ENCODE measurements at places on chromosomes 5 and 9. TPM values are rescaled to one million over a fixed set of nuclear protein-coding genes. Genes with fewer than 3 reads are reported as not detected.

The PCDHA11 gene
- 0.29 TPM for total RNA-seq

DNA sequence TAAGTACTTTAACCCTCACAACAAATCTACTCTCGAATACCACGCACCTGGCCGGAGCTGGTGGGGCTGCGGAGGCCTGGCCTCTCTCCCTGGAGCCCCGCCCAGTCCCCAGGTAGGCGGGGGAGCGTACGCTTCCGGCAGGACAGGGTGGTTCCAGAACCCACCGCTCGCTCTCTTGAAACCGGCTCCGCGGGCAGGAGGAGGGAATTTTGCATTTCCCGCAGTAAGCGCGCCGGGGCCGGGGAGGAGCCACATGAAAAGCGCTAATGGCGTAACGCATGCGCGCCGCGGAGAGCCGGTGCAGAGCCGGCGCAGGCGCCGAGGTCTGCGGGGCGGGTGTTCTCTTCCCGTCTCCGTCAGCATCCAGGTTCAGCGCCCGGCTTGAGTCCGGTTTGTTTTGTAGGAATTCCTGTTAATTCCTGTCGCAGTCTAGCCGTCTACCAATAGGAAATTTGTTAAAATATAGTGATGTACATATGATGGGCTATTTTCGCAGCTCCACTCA, 20.8 kb downstream of the CAVIN4 start:
- no peaks in the 10 kb centered on the region for H3K27me3 ChIP-seq
- DNase-seq, result peak; percentile 71
- peak overlapping the region; percentile 35 for H3K4me3 ChIP-seq
- H3K36me3 ChIP-seq, result no peaks in the 10 kb centered on the region

- no peaks in the 10 kb centered on the region for H3K4me1 ChIP-seq
- no peak overlapping the region for H3K27ac ChIP-seq
- no peaks in the 10 kb centered on the region for H3K36me3 ChIP-seq
- no peaks in the 10 kb centered on the region for H3K27me3 ChIP-seq
- DNase-seq, result no peak
- no peak overlapping the region for H3K4me3 ChIP-seq
Measured at GRCh38 chr9:99852617-99853016, 30.9 kb downstream of the NR4A3 start.

DNA sequence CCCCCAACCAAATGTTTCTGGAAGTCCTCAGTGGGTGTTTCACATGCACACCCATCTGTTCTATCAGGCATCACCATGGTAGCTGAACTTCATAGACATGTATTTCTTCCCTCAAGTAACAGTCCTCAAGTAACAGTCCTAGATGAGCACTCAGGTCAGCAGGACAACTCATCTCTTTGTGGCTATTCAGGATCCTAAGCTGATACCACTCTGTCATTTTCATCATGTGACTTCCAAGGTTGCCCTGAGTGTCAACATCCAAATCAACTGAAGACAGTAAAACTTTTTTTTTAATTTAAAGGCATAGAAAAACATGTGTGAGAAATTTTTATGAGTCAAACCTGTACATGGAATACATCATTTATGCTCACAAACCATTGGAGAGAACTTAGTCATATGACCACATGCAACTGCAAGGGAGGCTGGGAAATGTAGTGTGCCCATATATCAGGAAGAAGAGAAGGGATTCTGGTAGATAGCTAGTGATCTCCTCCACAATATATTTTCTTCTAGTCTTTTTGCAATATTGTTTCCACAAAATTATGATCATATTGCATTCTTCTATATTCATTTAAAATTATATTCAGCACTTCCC, 64.2 kb upstream of the FST start:
- H3K4me1 ChIP-seq, result no peaks in the 10 kb centered on the region
- no peak overlapping the region for H3K4me3 ChIP-seq
- DNase-seq, result no peak
- H3K27ac ChIP-seq, result no peak overlapping the region

DNA sequence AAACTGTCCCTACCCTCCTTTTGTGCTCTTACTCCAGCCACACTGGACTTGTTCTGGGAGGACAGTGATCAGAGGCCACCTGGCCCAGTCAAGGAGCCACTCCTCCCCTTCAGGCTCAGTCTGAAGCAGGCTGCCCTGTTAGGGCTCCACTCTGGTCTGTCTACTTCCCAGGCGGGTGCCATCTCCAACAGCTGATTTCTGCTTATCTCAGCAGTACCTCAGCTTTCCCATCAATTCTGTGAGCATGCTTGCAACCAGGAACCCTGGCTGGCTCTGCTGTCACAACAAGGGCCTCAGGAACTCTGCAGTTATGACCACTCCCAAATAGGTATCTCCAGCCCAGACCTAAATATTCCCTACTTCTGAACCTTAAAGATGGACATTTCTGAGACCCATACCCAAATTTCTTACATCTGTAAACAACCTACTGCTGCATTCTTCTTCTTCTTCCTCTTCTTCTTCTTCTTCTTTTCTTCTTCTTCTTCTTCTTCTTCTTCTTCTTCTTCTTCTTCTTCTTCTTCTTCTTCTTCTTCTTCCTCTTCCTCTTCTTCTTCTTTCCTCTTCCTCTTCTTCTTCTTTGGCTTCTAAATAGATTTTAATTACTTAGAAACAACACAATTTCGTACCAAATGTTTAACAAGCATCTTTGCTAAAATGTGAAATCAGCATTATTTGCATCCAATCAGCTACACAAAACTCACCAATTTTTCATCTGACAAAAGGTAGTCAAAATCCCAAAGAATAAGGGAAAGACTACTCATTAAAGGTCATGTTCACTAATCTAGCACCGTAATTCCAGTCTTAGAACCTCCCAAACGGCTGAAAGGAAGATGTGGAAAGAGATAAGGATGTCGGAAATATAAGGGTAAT, 13.6 kb upstream of the SLC22A4 start:
- no peaks in the 10 kb centered on the region for H3K36me3 ChIP-seq
- H3K4me3 ChIP-seq, result no peak overlapping the region
- no peak for DNase-seq
- no peak overlapping the region for H3K27ac ChIP-seq
- no peaks in the 10 kb centered on the region for H3K27me3 ChIP-seq
- H3K4me1 ChIP-seq, result no peaks in the 10 kb centered on the region

- no peaks in the 10 kb centered on the region for H3K27me3 ChIP-seq
- H3K36me3 ChIP-seq, result no peaks in the 10 kb centered on the region
- H3K4me3 ChIP-seq, result no peak overlapping the region
- H3K4me1 ChIP-seq, result no peaks in the 10 kb centered on the region
- H3K27ac ChIP-seq, result no peak overlapping the region
Measured at GRCh38 chr5:119852140-119852539, 222.8 kb downstream of the FAM170A start.

DNA sequence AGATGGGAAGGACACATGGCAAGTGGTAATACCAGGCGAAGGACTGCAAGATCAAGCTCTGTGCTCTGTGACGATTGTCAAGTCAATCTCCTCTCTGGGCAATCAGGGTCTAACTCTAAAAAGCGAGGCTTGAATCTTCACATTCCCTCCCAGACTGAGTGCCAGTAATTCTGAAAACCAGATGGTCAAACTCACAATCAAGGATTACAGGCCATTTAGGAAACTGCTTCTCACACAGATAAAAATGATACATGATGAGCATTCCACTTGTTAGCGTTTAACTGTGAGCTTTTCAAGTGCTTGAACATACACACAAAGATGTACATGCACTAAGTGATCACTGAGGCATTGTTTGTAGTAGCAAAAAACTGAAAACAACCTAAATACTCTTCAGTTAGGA, 210.1 kb downstream of the TRIM32 start:
- H3K36me3 ChIP-seq, result no peaks in the 10 kb centered on the region
- no peak overlapping the region for H3K4me3 ChIP-seq
- H3K27ac ChIP-seq, result no peak overlapping the region
- H3K4me1 ChIP-seq, result no peaks in the 10 kb centered on the region
- H3K27me3 ChIP-seq, result no peaks in the 10 kb centered on the region
- DNase-seq, result no peak
